NCI-H146 (cell line): ENCODE measurements at places on chromosomes 12 and 14.

DNA sequence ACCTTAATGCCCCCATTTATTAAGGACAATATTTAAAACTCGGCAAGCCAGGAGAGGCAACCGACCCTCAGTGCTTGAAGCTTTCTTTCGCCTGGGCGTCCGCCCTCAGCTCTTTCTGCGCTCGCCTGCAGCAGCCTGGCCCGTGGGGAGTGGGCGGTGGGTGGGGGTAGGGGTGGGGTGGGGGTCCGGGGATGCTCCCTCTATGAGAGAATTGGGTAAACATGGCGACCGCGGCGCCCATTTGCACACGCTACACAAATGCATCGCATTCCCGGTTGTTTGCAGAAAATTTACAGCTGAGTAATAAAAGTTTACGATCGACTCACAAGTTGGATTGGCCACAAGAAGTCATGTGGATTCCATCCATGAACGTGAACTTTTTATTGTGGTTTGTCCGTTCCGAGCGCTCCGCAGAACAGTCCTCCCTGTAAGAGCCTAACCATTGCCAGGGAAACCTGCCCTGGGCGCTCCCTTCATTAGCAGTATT, 7.7 kb downstream of the HOXC8 start:
- DNase-seq: no peak

GRCh38 chr12:75589801-75590200, 78.4 kb upstream of the KRR1 start:
- DNase-seq: no peak

DNA sequence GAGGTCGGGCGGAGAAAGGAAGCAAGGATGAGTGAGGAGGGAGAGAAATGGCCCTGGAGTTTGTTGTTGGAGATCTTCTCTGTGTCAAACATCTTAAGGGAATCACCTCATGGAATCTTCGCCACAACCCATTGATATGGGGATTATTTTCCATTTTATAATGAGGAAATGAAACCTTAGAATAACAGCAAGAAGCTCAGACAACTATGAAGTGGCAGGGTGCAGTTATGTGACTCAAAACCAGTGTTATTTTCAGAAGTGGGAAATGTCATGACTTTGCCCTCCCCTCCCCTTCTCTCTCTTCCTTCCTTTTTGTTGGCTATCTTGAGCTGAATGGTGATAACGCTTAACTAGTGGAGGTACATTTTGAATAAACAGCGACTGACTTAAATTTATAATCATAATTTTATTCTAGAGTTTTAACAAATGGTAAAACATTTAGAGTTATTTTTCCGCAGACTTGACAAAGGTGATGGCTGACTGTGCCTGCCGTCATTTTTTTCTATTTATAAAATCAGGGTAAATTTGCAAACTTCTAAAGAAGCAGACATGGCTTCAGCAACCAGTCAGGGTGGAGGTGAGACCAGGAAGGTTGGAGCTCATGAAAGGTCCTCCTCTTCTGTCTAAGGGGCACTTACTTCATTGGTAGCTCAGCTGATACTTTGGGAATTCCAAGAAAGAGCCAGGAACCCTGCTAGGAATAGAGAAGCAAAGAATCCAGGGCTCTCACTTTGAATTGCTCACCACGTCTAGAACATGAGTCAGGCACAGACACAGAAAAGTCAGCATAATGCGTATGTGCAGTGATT, 232.4 kb downstream of the RGS6 start:
- DNase-seq: no peak

GRCh38 chr12:59904874-59905521, 309.2 kb downstream of the SLC16A7 start:
- no peak for DNase-seq

DNA sequence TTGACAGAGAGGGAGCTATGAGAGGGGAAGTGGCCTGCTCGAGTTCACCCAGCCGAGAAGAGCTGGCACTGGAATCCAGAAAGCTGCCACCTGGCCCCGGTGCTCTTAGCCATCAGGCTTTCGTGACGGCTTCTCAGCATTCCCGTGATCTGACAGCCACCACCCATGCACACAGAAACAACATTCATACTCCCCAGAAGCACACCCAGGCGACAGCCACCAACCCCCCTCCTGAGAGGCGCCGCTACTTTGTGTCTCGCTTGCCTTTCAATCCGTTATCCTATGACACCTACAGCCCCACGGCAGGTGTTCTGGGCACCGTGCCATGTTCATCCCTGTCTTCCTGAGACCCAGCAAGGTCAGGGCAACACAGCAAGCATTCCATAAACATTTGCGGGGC, 31.4 kb downstream of the PSMC1 start:
- DNase-seq: peak; percentile 41

DNA sequence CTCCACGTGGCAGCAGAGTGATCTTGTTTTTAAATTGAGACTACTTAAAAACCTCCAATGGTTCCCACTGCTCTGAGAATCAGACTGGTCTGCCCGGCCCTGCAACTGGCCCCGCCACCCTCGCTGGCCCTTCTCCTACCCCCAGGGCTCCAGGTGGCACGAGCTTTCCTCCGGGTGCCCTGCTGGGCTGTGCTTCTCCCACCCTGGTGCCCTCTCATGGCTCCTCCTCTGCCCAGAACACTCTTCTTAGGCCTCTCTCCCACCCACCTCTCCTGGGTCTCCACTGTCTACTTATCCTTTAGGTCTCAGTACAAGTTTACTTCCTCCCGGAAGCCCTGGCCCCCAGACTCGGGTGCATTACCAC, 26.5 kb downstream of the CCDC92 start:
- no peak for DNase-seq
